ENCODE measurements at places on chromosomes 6 and 20.

DNA sequence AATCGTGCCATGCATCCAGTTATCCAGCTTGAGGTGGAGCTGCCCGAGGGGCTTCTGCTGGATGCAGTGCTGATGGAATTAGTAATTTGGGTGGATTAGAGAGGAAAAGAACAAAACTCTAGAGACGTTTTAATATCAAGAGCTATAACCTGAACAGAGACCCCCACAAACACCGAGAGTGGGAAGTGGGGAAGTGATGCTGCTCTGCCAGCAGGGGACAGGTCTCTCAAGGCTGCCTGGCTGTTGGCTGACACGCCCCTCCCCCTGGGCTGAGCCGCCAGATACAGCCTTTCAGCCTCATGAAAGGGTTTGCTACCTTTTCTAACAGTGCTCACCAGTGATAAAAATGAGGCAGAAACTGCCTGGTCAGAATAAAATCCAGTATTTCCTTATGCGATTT is 9.6 kb downstream of the LEMD2 start:
- DNase-seq, result no peak

- no peak for DNase-seq
Observed at GRCh38 chr6:100851819-100852218, 29.3 kb downstream of the ASCC3 start.

DNA sequence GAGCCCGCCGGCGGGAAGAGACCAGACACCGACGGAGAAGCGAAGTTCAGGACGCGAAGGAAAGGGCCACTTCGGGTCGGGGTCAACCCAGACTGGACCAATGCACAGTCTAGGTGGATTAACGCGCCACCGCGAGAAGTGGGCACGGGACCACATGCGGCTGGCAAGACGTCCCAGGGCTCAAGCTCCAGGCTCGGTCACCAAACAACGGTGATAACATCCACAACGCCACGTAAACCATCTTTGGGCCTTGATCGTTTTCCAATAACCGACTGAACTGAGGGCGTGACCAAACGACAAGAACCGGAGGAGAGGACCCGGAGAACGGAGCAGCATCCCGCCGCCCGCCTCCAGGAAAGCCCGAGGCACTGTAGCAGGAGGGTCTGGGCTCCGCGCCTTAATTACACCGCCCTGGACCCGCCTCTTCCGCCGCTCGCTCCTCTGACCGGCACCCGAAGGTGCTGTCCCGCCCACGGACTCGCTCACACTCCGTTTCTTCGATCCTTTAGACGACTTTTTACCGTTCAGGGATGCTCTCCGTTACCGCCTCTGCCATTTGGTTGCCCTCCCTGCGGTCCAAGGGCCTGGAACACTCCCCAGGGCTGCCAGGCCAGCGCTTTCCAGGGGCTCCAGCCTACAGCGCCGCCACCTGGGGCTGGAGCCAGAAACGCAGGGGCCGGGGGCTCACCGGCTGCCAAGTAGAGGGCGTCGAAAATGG is 44.1 kb downstream of the DPPA5 start:
- DNase-seq, result no peak

DNA sequence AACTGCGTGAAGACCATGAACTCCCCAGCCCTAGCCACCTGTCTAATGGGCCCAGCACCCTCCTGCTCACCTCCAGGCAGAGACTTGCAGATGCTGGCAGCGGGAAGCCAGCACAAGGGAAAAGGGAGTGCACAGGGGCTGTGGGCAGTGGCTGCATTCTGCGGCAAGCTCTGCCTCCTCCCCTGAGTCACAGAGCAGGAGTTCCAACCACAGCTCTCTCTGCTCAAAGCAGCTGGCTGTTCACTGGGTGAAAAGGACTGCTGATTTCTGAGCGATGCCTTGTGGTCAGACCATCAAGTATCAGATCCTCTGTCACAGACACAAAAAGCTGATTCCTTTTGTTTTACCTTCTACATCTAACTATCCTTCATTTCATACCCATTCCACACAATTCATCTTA is 10.5 kb downstream of the NKX2-2 start:
- no peak for DNase-seq

DNA sequence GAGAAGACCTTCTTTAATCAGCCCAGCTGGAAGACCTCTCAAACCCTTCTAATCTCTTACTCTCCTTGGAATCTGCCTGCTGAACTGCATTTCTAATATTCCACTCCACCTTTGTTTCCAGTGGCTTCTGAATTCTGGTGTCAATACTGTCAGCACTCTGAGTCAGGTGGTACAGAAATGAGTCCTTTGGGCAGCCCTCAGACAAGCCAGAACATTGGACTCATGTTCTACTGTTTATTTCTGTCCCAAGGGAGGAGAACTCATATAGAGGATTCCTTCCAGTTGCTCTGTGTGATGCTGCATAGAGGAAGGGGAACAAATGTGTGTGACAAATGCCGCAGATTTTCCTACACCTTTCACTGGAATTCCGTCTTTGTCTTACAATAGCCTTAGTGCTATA is 114.8 kb downstream of the PHF3 start:
- DNase-seq, result no peak

DNA sequence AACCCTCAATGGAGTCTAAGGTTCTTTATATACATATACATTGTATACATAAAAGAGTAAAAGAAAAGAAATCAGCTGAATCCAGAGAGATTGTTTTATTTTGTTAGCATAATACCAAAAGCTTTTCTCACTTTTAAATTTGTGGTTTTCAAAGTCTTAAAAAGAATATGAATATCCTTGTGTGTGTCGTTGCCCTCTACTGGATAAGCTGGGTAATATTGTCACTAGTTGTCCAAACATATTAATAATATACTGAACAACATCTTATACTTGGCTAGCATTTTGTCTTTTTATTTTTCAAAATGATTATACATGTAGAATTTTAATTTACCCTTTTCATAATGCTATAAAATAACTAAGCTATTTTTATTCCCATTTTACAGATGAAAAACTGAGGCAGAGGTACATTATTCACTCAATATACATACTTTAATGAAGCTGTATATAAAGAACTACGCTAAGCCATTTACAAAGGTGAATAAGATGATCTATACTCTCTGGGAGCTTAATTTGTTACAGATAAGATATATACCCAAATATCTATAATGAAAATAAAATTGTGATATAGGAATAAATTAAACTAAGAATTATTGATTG is 531.7 kb downstream of the TFAP2B start:
- DNase-seq, result no peak

- no peak for DNase-seq
Observed at GRCh38 chr6:20978151-20978614, 443.9 kb downstream of the CDKAL1 start.

DNA sequence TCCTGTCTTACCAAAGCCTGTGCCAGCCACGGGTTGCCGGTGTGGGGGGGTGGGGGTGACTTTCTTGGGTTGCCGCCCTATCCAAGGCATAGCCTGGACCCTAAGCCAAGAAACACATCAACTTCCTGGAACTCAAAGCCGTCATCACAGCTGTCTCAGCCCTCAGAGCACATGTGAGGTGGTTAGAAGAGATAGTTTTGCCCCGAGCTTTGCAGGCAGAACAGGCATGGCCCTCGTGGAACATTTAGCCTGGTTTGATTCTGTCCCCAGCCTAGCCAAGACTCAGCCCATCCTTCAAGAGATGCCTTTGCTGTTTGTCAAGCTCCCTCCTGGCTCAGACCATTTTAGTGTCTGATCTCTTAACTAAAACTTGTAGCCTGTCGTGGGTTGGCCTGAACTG is 64.9 kb downstream of the RREB1 start:
- no peak for DNase-seq

DNA sequence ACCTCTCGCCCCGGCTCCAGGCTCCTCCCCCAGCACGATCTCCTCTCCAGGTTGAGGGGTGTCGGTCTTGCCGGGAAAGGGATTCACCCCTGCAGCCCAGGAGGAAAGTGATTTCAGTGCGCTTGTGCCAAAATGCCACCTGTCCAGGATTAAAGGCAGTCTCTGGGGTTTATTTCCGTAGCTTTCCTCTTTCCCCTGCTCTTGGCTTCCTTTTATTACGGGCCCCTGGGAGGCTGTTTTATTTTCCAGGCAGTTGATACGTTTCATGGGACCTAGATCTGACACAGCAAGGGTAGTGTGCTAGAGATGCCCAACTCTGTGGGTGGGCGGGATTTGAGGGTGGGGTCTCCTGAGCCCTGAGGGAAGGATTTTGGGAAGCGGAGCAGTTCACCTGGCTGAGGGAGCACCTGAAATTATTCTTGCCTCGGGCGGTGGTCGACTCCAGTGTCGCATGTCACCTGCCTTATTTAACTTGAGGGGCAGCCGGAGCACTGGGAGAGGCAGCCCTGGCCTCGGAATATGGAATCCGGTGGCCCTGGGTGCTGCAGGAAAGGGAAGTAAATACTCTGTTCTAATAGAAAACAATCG is 9.5 kb upstream of the NKX2-2 start:
- no peak for DNase-seq

GRCh38 chr20:5469111-5469510 is 152.4 kb upstream of the PROKR2 start:
- no peak for DNase-seq

GRCh38 chr20:57692393-57692792 is 17.4 kb downstream of the PMEPA1 start:
- DNase-seq, result no peak

DNA sequence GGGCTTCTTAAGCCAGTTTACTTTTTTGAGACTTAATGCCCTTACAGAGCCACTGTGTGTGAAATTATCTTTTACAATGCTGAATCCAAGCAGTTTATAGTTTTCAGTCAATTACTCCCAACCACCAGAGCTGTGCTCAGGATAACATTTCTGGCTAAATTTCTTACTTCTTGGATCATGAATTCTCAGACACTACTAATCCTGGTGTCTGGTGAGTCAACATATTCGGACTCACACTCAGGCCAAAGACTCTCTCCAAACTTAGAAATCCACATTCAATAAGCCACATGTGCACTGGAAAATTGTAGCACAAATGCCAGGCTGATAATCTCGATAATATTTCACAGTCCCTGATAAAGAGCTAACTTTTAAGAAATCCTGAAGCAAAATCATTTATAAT is 49.0 kb downstream of the PTPRT start:
- no peak for DNase-seq

DNA sequence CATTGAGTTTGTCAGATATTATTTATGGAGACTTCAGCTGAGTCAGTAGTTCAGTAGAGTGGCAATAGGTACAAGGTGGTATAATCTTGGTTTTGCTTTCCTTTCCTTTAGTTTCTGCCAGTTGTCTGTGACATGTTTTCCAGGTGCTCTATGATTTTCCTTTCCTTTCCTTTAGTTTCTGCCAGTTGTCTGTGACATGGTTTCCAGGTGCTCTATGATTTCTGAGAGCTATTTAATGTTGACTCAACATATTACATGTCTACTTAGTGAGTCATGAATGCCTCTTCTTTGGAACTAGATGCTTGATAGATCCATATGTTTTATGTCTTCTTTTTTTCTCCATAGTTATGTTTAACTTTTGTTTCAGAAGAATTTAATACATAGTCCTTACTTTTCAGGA is 186.4 kb upstream of the DEFB112 start:
- no peak for DNase-seq

DNA sequence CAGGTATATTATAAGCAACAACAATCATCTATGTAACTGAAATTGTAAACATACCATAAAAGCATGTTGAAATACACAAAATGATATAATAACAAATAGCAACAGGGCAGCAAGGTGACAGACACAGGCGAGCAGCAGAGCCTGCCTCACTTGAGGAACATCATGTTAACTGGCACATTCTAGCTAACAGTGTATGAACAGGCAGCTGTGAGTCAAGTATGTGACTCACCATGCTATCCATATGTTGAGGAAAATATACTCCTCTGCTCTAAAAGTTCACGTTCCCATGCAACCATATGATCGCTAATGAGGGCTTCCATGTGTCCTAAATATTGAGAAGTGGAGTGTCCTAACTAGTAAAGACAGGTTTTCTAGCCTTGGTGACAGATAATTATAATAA is 18.4 kb downstream of the SERAC1 start:
- no peak for DNase-seq

DNA sequence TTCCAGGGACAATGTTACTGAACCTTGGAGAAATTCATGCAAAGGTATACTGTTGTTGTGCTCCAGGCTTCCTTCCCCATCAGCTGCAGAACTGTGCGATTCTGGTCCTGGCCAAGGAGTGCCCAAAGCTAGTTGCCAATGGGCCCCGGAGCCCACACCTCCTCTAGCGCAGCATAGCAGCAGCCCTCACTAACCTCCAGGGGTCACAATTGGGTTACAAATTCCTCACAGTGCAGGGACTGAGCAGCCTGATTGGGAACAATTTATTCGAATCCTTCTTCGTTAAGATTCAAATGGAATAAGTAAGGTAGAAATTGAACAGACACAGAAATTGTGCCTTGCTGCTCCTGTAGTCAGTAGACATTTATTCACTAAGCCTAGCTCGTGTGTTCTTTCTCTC is 284.9 kb downstream of the PRKN start:
- DNase-seq, result no peak

- no peak for DNase-seq
Observed at GRCh38 chr20:51087266-51087665, 64.4 kb upstream of the KCNG1 start.

GRCh38 chr6:106658469-106658868 is 29.1 kb downstream of the QRSL1 start:
- no peak for DNase-seq

DNA sequence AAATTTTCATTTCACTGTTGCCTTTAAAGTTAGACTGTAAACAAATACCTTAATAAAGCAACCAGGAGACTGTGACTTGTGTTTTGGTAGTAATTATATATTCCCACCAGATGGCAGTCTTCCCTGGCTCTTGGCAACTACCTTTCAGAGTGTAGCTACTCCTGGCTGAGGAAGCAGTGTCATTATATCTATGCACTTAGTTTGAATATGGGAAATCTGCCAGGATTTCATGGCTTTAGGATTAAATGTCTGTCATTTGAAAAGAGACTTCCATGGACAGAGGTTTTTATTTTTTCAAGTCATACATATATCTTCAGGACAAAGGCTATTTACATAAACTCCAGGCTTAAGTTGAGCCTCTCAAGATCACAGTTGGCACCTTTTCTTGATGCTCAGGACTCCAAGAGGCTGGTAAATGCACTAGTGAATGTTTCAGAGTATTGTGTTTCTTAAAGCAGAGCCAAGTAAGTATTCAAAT is 160.1 kb downstream of the C6orf58 start:
- no peak for DNase-seq

DNA sequence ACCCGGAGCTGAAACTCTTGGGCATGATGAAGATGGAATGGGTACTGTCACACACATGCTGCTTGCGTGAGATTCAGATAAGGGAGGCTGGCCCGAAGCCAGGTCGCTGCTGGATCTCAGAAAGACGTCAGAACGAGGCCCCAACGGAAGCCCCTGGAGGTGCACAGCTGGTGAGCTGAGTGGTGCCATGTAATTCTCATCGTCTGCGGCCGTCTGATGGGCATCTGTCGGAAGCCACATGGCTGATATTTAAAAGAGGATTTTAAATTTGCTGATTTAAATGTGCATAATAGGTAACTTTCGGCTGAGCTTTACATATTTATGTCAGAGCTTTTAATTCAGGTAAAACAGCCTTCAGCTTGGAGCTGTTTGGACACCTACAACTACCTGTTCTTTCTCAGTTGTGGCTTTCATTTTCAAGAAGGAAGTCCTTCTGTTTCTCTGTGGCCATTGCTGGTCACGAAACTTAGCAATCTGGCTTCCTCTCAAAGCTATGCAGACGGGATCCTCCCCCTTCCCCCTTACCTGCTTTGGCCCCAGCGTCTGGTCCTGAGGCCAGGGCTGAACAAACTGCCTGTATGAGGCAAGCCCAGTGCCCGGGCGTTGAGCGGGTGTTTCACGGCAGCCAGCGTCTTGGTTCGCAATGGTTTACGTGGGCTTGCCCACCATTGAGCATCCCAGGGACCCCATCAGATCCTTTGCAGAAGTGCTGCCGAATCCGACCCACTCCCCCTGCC is 9.2 kb downstream of the SLCO4A1 start:
- no peak for DNase-seq

GRCh38 chr6:147715035-147715434 is 206.5 kb downstream of the SAMD5 start:
- no peak for DNase-seq

- DNase-seq, result no peak
Observed at GRCh38 chr20:53879048-53879684, 191.2 kb downstream of the BCAS1 start.

Measured in cortex of kidney (tissue), 1 donor.